ENCODE measurements at places on chromosomes 5 and 9.

GRCh38 chr5:151686674-151687407 lies at the start of gene SPARC:
SPARC (minus strand) TSS chr5:151686915; CDS start chr5:151676188, 10,727 bp downstream.
- DNase-seq = peak; percentile 74

DNA sequence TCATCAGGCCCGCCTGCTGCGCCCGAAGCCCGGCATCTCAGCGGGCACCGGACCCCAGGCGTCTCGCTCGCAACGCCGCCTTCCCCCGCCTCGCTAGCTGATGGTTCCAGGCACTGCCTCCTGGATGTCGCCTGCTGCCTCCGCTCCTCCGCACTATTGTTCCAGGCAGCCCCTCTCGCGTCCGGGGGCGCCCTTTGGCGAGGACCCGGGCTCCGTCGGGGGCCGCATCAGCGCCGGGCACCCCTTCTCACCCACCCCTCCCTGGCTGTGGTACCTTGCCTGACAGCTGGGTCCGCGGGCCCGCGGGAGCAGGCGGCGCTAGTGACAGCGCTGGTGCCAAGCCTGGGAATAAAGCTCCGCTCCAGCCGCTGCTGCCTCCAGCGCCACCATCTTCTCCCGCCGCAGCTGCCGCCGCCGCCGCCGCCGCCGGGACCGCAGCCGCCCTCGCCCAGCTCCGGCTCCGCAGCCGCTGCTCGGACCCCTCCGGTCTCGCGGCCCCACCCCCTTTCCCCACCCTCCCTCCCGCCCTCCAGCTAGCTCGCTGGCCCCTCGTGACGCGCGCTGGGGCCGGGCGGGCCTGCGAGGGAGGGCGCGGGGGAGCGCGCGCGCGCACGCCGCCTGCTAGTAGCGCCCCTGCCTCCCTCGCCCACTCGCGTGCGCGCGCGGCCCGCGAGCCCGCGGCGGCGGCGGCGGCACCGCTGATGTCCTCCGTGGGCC lies at the start of gene APBA1:
TSS of gene APBA1 (minus strand) at position 493 of the 717 bp plus-strand sequence.
- DNase-seq = peak; percentile 61

- no peak for DNase-seq
Measured at GRCh38 chr9:137214620-137215019, 7.4 kb downstream of the RNF208 start.

- peak; percentile 9 for DNase-seq
Measured at GRCh38 chr9:8071445-8071798, 271.8 kb upstream of the DMAC1 start.

- DNase-seq = no peak
Measured at GRCh38 chr5:172093965-172094364, 87.5 kb upstream of the FBXW11 start.

GRCh38 chr9:137150617-137151457 lies 11.9 kb downstream of the GRIN1 start:
- DNase-seq = no peak

GRCh38 chr9:98701576-98701975 lies 7.2 kb downstream of the GABBR2 start:
- DNase-seq = no peak

- no peak for DNase-seq
Measured at GRCh38 chr5:150227606-150228273, 37.9 kb downstream of the SLC6A7 start.

GRCh38 chr5:93174930-93175329 lies 406.1 kb downstream of the NR2F1-AS1 start:
- no peak for DNase-seq

DNA sequence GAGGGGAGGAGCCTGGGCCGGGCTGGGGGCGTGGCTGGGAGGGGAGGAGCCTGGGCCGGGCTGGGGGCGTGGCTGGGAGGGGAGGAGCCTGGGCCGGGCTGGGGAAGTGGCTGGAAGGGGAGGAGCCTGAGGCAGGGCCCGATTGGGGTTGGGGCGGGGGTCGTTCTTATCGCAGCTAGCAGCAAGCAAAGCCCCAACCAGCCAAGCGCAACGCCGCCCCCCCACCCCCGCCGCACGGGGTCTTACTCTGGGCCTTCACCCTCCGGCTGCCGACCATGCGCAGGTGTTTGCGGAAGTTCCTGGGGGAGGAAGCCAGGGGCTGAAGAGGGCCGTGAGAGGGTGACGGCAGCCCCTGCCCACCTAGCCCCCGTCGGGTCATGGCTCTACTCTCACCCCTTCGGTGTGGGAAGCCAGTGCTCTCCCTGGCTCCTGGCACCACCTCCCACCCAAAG lies 5.0 kb downstream of the NSMF start:
- peak; percentile 76 for DNase-seq

- no peak for DNase-seq
Measured at GRCh38 chr9:72263572-72263971, 101.4 kb downstream of the ZFAND5 start.

DNA sequence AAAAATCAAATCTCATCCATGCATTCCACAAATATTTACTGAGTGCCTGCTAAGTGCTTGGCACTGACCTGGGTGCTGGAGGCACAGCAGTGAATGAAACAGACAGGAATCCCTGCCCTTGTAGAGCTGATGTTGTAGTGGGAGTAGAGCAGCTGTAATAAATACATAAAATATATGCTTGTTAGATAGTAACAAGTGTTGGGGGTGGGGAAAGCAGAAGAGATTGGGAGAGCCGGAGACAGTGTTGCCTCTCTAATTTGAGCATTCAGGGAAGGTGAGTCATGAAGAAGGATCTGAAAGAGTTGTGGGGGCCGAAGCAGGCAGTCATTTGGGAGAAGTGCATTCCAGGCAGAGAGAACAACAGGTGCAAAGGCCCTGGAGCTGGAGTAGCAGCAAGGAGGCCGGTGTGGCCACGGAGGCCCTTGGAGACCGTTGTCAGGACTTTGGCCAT lies 97.9 kb downstream of the ZNF618 start:
- DNase-seq = no peak

DNA sequence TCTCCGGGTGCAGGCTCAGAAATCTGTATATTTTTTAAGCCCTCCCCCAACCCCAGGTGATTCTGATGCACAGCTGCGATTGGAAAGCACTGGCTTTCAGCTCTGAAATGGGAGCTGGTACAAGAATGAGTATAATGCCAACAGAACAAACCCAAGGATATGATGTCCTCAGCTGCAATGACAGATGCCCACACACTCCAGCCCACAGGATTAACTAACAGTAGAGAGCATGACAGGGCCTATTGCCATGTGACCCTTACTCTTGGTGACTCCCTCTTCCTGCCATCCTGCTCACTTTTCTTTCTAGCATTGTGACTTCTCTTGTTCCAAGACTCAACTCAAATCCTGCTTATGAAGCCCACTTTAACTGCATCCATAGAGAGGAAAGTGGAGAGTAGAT lies 174.5 kb downstream of the FGF18 start:
- DNase-seq = no peak

GRCh38 chr5:57816108-57816507 lies 333.5 kb upstream of the ACTBL2 start:
- no peak for DNase-seq

DNA sequence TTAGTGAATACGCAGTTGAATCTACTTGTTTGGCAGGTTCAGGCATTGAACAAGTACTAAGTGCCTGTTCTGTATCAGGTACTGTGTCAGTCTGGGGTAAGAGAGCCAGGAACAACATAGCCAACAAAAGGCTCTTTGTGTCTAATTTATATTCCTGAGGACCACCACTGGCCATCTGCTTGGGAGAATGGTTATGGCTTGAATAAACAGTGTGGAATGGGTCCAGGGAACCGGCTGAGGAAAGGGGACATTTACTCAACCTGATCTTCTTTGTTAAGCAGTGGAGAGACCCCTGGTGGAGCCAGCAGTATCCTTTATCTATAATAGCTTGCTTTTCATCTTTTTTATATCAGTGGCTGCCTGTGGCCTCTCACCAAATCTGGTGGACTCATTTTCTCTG lies 38.6 kb downstream of the EXOSC2 start:
- no peak for DNase-seq

- DNase-seq = no peak
Measured at GRCh38 chr5:129724222-129724621, 23.7 kb upstream of the MINAR2 start.

GRCh38 chr5:138737494-138738265 lies 15.5 kb upstream of the CTNNA1 start:
- no peak for DNase-seq

DNA sequence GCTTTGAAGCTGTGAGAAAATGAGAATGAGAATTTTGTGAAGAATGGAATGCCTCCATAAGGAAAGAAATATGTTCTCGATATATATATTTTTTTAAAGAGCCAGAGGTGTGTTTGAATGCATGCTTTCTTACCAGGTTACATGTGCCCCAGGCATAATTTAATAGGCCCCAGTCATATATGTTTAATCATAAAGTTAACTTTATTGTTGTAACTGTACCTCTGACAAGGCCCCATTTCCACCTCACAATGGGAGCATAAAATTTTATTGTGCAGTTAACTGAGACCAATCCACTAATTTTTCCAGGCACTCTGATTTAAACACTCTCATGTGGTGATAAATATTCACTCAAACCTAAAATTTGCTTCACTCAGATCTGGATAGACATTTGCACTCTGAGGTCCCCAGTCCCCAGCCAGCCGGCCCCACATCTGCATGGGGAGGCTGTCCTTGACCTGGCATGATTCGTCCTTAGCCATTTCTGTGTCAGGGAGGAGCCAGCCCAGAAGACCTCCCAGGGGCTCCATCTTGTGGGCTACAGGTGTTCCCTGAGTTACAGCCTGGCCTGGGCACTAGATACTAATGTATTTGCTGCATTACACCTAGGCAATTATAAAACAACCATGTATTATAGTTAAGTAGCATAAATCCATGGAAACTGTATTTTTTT lies 245.8 kb downstream of the MTRR start:
- DNase-seq = no peak

GRCh38 chr9:127758843-127759242 lies 19.6 kb downstream of the SH2D3C start:
- no peak for DNase-seq

GRCh38 chr5:135289651-135290050 lies 109.4 kb downstream of the MACROH2A1 start:
- no peak for DNase-seq

GRCh38 chr5:77102549-77102948 lies 15.5 kb upstream of the ZBED3 start:
- no peak for DNase-seq

DNA sequence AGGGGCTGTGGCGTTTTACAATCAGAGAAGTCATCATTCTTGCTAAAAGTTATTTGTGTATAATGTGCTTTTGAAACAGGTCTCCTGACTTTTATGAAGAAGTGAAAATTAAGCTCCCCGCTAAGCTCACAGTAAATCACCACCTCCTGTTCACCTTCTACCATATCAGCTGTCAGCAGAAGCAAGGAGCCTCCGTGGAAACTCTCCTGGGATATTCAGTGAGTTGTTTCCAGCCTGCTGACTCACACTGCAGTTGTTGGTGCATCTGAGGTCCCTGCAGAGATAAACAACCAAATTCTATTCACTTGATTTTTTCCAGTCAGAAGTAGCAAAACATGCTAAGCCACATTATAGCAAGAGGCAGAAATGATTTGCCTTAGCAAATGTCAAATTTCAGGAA lies 156.7 kb downstream of the DOCK8 start:
- no peak for DNase-seq

DNA sequence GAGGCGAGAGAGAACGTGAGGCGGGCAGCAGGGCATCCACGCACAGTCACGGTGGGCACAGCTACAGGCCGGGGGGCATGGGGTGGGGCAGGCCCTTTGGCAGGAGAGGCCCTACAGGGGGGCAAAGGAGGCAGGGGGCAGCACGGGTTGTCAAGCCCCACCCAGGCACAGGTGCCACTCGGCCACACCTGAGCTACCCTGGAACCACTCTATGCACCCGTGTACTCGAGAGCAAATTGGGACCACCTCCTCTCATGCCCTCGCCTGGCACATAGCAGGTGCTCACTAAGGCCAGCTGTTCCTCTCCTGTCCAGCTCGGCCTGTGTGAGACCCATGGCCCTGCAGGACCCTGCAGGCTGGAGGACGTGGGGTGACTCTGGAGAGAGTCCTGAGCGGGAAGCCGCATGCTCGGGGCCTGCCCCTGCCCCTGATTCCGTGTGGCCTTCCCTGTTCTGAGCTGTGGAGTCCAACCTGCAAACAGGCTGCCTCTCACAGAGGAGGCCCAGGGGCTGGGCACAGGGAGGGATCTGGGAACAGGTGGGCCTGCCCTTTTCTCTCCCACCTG lies 31.4 kb upstream of the SARDH start:
- DNase-seq = no peak

DNA sequence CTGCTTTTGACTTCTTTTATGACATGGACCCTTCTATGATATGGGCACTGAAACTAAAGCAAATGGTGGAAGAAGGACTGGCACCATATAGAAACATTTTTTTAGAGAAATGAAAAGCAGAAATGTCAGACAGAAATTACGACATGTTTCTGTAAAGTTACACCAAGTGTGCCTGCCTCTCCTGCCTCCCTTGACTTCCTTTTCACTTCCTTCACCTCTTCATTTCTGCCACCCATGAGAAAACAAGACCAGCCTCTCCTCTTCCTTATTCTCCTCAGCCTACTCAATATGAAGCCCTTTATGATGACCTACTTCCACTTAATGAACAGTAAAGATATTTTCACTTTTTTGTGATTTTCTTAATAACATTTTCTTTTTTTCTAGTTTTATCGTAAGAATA lies 44.5 kb downstream of the ERCC6L2 start:
- no peak for DNase-seq

DNA sequence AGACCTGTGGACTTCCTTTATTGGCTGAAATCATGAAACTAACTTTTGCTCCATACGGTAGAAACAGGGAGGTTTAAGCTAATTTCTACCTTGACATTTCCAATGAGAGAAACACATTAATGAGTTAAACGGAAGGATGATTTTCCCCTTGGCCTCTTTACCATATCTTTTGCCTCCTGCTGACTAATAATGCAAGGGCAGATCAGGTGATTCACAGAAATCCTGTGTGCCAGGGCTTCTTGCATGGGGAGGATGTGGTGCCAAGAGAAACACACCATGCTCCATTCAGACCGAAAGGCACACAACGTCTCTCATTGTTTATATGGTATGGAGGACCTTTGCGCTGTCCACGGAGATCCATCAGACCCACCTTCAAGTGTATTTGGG lies 17.4 kb upstream of the PRLR start:
- DNase-seq = no peak

GRCh38 chr9:136133191-136133958 lies 14.7 kb upstream of the TMEM250 start:
- DNase-seq = peak; percentile 70

Data from neuronal stem cell (in vitro differentiated cells).